Stimulated activated CD4-positive, alpha-beta T cell treated with anti-CD3 and anti-CD28 coated beads, Interleukin-4, amount 100 ng/mL, for 4 hours (primary cell): ENCODE measurements at places on chromosomes 2 and 18.
A peak's percentile ranks its signal among the peaks of the same experiment; 100 is the strongest.

DNA sequence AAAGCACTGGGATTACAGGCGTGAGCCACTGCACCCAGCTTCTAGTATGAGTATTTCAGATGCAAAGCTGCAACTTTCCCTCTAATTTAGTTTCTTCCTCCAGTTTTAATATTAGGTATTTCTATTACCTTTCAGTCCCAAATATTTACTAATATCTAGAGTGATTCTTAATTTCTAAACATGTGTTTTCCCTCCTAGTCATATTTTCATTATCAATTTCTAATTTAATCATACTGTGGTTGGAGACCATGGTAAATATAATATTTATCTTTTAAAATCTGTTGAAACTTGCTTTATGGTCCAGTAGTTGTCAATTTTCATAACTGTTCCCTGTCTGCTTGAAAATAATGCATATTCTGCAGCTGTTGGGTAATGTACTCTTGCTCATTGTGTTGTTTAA lies 245.9 kb upstream of the REV1 start:
- no peak for DNase-seq

GRCh38 chr2:68719912-68720311 lies 14.7 kb upstream of the ARHGAP25 start:
- DNase-seq: no peak

DNA sequence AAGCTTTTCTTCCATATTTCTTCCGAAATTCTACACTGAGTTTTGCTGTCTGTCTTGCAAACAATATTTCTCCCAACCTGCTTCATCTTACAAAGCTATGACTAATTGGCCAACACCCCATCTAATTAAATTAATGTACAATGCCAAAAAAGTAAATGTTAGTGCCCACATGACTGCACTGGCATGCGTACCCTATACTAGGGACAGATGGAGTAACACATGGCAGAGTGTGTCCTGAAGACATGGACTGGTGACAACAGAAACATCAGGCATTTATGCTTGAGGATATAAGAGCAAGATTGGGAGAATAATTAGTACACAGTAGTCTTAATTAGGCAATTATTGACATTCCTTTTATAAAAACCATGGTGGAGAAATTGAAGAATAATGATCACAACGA lies 66.8 kb downstream of the MREG start:
- DNase-seq: no peak

DNA sequence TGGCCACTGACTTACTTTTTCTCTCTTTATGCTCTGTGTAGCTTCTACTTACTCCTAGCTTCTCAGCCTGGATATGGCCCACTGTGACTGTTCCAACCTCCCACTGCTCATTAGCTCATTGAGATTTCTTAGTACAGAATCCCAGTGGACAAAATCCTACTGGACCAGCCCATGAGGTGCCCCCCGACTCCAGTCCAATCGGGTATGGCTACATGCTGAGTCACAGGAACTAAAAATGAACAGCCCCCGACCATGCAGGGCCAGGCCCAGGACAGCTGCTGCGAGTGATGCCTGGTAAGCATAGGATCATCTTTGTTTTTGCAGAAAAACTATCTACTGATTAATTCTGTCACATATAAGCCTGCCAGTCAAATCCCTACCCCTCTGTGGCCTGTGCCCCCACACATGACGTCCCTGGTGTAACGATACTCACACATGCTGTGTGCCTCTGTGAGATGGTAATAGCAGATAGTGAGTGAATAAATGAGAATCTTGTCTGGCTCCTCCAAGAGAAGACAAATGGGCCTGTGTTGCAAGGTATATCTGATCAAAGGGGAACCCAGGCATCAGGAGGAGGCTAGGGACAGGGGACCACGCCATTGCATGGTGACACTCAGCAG lies 85.9 kb upstream of the KLF7 start:
- no peak for DNase-seq

GRCh38 chr2:19045151-19045550 lies 313.3 kb downstream of the OSR1 start:
- DNase-seq: no peak

DNA sequence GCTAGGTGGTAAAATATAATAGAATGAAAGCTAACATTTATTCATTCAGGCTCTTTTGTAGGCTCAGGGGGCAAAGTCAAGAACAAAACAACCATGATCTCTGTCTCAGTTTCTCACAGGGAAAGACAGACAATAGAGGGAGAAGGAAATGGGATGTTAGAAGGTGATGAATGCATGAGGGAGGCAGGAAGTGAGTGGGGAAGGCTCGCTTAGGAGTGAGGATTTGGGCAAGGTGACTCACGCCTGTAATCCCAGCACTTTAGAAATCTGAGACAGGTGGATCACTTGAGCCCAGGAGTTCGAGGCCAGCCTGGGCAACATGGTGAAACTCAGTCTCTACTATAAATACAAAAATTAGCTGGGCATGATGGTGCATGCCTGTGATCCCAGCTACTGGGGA lies 88.4 kb downstream of the CTIF start:
- DNase-seq: no peak

- no peak for DNase-seq
Observed at GRCh38 chr2:138922973-138923563, 142.9 kb upstream of the NXPH2 start.

- DNase-seq: no peak
Observed at GRCh38 chr18:13378150-13378549, 159.6 kb downstream of the LDLRAD4 start.

DNA sequence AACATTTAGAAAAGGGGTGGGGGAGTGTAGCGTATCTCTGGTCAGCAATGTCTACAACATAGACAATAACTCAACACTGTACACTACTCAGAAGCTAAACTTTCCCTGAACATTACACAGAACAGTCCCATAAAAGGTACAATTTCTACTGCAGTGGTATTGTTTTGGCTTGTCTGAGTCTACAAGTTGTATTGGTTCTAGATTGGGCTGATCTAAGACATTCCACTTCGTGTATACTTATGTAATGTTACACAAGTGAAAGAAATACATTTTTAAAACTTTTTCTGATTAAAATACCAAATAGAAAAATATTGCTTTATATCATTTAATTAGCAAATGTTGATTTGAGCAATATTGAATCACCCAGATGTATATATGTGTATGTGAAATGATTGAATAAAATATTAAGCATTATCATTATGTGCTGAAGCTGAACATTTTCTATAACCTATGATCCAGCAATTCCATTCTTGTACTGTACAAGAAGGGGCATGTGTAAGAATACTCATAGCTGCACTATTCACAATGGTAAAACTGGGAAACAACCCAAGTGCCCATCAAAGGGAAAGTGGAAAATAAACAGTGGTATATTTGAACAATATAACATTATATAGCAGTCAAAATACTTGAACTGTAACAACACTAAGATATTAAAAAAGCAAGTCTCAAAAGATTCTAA lies 52.4 kb downstream of the VSNL1 start:
- DNase-seq: no peak

GRCh38 chr2:9110893-9111569 lies 95.6 kb upstream of the ASAP2 start:
- no peak for DNase-seq

GRCh38 chr2:144159240-144159639 lies 360.7 kb downstream of the ZEB2 start:
- no peak for DNase-seq

- no peak for DNase-seq
Observed at GRCh38 chr18:46252759-46253158, 148.6 kb downstream of the HAUS1 start.

DNA sequence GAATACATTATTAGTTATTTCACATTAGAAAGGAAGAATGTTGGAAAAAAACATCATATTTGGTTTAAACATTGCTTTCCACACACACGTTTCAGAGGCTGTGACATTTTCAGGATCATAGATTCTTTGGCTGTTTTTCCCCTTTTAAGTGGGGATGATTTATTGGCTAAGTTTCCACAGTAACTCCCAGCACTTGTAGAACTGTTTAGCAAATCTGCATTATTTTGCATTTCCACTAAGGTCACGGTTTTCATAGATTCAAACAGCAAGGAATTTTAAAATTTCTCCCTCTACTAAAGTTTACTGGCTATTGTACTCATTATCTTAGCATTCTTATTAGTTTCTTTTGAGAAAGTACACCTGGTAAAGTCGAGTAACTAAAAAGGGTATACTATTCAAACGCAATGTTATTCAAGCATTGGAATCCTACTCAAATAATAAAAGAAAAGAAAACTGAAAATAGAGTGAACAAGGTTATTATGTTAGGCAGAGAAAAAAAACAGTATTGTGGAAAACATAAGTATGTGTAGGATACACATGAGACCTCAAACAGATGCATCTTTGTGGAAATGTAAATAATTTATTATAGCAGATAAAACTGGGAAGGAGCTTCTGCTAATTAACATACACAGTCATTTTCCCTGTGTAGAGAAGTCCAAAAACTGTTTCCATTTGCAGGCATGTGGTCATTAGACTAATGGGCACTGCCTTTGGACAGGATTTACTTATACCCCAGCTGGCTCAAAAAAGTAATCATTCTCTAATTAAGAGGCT lies 633.8 kb downstream of the NRXN1 start:
- DNase-seq: no peak

DNA sequence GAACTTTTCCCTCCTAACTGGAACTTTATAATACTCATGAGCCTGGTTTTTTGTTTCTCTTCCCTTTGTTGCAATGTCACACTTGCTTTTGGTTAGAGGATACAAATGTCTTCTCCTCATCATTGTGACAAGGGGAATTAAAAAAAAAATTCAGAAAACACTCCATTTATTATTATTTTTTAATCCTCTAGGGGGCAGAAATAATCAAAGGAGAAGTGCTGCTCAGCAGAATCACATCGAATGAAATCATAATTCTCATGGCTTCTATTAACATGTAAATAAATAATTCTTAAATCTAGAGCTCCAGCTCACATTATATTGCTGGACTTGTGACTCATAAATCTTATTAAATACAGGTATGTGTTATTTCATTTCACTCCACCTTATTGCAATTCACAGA lies 273.8 kb downstream of the TRIB2 start:
- no peak for DNase-seq

GRCh38 chr2:144067506-144067905 lies 452.4 kb downstream of the ZEB2 start:
- DNase-seq: no peak

- DNase-seq: no peak
Observed at GRCh38 chr2:25177211-25177611, 8.8 kb upstream of the POMC start.

DNA sequence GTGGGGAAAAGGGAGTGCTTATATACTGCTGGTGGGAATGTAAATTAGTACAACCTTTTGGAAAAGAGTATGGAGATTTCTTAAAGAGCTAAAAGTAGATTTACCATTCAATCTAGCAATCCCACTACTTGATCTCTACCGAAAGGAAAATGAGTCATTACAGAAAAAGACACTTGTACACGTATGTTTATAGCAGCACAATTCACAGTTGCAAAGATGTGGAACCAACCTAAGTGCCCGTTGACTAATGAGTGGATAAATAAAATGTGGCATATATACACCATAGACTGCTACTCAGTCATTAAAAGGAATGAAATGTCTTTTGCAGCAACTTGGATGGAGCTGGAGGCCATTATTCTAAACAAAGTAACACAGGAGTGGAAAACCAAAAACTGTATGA lies 29.5 kb downstream of the FLACC1 start:
- no peak for DNase-seq

GRCh38 chr18:9380621-9381395 lies 46.2 kb downstream of the TWSG1 start:
- no peak for DNase-seq

GRCh38 chr18:26057344-26057773 lies 33.1 kb downstream of the SS18 start:
- peak; percentile 11 for DNase-seq

DNA sequence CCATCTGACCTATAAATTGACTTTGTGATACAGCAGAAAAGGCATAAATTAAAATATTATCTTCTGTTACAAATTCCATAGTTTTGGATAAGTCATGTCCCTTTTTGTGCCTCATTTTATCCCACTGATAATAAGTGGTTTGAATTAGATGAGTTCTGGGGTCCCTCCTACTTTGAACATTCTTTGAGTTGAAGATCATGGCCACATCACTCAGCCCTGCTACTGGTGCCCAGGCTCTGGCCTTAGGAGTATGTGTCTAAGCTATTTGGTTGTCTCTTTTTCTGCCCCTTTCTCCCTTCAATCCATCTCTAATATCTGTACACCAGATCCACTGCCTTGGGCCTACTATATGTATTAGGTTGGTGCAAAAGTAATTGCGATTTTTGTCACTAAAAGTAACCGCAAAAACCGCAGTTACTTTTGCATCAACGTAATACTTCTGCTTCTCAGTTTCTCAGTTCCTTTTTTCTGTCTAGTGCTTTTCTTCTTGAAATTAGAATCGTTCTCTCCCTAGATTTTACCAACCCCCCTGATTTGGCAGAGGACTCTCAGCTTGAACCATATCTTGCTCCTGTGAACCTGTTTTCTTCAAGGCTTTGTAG lies 362.5 kb upstream of the TNP1 start:
- no peak for DNase-seq

- DNase-seq: no peak
Observed at GRCh38 chr2:30439296-30439695, 7.8 kb upstream of the LCLAT1 start.

DNA sequence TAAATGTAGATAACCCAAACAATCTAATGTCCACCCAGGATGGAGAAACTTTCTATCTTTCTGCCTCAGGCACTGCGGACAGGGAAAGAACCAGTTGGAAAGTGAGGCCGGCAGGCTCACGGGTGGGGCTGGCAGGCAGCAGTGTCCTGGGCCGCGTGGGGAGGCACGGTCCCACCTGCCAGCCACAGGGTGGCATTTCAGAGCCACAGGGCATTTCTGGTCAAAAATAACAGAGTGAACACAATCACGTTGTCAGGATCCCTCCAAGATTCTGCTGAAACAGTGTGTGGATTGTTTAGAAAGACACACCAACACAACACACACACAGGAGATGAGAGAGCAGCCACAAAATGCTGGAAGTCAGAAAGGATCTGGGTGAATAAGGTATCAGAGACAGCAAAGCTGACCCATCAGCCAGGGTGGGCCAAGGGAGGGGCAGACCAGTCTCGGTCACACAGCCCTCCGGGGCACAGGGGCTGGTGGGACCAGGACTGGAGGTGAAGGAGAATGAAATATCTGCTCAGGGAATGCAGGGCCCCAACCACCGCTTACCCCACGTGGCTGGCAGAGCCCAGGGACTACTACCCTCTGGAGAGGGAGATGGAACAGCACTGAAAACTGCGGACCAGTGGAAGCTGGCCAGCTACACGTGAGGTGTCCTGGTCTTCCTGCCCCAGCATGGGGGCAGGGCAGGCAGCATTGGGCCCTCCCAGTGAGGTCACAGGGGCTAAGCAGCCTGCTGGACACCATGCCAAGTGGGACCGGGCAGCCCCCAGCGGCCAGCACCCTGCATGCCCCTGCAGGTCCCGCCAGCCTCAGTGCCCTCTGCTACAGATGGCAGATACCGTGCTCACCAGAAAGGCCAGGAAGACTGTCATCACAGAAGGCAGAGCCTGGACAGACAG lies 173.9 kb downstream of the HDAC4 start:
- DNase-seq: no peak
